ENCODE measurements at places on chromosomes 3 and 15.

- DNase-seq, result no peak
Observed at GRCh38 chr15:41689834-41690233, 29.6 kb downstream of the MGA start.

GRCh38 chr3:126748701-126749546 is 44.9 kb downstream of the CHCHD6 start:
- DNase-seq, result no peak

GRCh38 chr3:30676424-30677346 is 70.3 kb downstream of the TGFBR2 start:
- DNase-seq, result no peak

GRCh38 chr3:102619361-102619760 is 184.5 kb downstream of the ZPLD1 start:
- no peak for DNase-seq

DNA sequence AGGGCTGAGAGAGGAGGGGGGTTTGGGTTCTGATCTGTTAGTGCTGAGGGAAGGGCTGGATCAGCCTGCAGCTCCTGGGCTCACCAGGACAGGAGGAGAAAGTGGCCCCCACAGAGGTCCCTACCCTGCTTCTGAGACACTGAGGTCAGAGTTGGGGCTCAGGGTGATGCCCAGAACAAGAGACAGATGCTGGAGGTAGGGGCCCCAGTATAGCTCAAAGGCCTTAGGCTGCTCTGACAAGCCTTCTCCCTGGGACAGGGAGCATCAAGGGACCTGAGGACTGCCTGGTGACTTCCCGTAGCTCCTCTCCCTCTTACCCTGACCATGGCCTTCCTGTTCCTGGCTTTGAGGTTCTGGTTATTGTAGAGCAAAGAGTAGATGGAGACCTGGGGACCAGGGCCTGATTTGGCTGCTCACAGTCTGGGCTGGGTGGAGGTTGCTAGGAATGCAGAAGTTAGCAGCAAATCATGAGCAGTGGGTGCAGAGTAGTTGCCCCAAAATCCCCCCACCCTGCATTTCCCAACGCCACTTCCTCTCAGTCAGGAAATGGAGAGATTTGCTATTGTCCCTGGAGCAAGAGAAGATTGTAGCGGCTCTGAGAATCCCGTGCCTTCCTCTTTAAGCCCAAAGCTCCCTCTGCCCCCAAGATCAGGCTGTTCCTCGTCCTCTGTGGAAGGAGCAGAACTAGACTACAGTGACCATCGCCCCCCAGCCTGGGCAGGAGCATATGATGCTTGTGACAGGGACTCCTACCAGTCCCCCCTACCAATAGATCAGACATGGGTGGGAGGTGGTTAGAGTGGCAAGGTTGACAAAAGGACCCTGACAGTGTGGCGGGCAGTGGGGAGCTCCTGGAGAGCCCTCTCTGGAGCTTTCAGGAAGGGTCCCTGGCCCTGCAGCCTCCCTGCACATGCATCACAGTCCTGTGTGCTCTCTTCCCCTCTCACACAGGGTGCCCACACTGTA is 47.4 kb upstream of the SEC22A start:
- DNase-seq, result no peak

DNA sequence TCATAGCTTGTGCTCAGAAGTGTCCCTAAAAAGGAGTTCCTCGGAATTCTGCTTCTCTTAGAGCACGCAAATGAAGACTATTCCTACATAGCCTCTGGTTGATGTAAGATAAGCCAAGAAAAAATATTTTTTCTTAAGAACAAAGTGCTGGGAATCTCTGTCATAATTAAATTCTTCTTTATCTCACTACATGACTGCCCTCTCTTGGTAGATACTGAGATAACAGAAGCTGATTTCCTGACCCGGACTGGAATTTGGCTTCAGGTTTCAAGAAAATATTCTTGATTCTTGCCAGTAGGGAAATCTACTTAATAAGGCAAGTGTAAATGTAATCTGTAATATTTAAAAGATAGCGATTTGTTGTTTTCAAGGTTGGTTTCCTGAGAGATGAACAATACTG is 31.3 kb upstream of the SETMAR start:
- DNase-seq, result peak; percentile 40

- DNase-seq, result no peak
Observed at GRCh38 chr3:47950453-47951169, 65.6 kb downstream of the MAP4 start.

DNA sequence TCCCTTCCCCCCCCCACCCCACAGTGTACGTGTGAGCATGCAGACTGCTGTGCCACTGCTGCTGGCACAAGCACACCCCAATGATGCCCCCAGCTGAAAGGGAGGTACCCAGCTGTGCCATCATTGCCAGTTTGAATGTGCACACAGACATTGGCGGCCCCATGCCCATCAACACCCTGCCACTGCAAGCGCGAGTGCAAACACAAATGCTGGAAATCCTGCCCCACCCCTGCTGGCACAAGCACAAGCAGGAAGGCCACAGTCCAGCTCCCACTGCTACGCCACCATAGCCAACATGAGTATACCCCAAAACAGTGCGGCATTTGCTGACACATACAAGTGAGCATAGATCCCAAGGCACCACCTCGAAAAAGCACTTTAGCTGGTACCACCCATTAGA is 222.9 kb downstream of the SCAPER start:
- no peak for DNase-seq

DNA sequence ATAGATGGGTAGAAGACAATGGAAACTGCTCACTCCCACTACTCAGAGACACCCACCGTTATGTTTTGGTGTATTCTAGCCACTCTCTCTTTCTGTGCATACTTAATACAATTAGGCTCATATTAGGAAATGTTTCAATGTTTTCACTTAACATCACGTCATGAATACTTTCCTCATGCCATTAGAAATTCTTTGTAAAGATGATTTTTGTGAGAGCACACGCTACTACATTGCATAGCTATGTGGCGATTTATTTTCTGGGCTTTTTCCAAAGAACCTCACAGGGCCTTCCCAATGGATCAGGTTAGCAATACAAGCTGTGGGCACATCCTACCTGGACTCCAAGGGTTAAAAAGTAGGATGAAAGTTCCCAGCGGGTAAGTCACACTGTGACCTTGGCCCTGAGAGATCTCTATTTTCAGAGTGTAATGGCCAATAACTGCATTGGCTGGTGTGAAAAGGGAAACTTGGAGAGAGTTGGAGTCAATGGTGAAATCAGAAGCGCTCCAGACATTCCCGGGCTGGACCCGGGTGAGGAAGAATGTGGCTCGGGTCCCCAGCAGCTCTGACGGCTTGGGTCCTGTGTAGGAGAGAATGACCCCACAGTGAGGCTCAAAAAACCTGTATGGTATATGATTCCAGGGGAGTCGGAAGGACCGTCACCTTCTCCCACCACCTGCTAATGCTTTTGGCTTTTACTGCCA is 25.8 kb upstream of the TGM5 start:
- no peak for DNase-seq

DNA sequence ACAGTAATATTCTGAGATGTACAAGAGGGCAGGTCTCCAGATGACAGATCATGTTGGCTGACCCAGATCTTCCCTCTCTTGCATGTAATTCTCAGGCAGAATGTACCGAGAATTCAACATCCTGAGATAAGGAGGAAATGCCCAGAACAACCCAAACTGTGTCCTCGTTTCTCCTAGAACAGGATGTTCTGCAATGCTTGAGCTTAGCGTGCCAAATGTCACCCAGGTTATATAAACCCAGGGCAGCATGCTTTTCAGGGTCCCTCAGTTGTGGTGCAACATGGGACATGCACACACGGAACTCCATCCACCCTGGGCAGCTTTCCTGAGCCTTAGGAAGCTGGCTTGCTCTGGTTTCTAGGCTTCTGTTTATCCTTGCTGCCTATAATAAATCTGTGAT is 102.1 kb upstream of the CMC1 start:
- no peak for DNase-seq

- DNase-seq, result no peak
Observed at GRCh38 chr15:78651930-78652615, 11.1 kb upstream of the CHRNB4 start.

GRCh38 chr3:42786212-42786611 is 13.2 kb upstream of the CCDC13 start:
- DNase-seq, result no peak

- no peak for DNase-seq
Observed at GRCh38 chr3:72334681-72335457, 513.4 kb downstream of the SHQ1 start.

GRCh38 chr3:51869304-51869703 is 6.1 kb downstream of the IQCF5 start:
- no peak for DNase-seq

GRCh38 chr3:30048431-30048830 is 558.0 kb upstream of the TGFBR2 start:
- DNase-seq, result no peak

GRCh38 chr3:41933154-41933676 is 28.7 kb downstream of the ULK4 start:
- DNase-seq, result no peak

DNA sequence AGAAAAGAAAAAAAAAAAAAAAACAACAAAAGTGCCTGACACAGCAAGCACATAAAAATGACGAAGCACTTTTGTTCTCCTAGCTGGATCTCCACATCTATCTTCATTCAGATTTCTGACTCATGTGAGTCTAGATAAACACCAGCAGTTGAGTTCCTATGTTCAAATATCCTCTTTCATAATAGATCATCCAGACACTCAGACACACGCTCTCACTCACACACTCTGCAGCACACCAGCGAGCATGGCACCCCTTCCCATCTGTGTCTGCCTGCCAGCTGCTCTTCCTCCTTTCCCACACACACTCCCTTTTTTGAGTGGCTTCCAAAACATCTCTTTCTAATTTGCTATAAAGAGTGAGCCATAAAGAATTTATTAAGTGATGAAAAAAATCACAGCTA is 19.8 kb upstream of the CELF6 start:
- DNase-seq, result no peak

- peak; percentile 11 for DNase-seq
Observed at GRCh38 chr15:51726302-51727073, 11.0 kb downstream of the LYSMD2 start.

GRCh38 chr3:8658306-8659212 is 14.0 kb upstream of the SSUH2 start:
- peak; percentile 99 for DNase-seq

GRCh38 chr3:122996038-122996580 is 31.5 kb downstream of the SEMA5B start:
- no peak for DNase-seq

- no peak for DNase-seq
Observed at GRCh38 chr15:91965501-91966193, 112.1 kb downstream of the SLCO3A1 start.

DNA sequence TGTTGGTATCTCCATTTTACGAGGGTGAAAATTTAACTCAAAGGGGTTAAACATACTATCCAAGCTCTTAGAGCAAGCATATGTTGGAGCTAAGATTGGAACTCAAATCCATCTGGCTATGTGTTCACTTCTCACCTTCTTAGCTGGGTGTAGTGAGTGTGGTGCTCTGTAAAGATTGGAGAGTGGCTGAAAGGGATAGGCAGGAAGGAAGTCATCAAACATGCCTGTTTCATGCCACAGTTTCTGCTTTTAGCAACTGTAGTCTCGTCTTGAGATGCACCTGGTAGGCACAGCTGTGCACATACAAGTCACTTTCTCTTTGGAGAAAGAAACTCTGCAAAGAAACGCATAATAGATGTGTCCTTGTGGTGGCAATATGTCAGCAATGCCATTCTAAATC is 189.1 kb upstream of the MDFIC2 start:
- DNase-seq, result peak; percentile 77

- DNase-seq, result peak; percentile 15
Observed at GRCh38 chr3:188578576-188579363, 424.8 kb downstream of the LPP start.

- DNase-seq, result no peak
Observed at GRCh38 chr3:195236076-195236798, 34.7 kb downstream of the XXYLT1 start.

GRCh38 chr3:71447803-71448202 is 135.7 kb downstream of the FOXP1 start:
- DNase-seq, result no peak

DNA sequence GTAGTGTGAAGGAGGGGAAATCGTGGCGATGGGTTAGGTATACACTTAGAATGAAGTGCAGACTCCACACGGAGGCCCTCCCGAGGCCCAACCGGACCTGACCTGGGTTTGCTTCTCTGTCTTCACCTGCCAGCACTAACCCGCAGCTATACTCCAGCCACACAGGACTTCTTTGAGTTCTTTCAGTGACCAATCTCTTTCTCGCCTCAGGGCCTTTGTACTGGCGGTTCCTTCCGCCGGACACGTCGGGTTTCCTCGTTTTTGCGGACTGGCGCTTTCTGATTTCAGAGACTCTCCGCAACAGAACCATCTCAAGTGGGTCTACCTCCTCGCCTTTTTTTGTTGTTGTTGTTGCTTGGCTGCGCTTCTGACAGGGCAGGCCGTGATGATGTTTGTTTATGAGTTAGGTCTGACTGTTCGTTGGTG is at the start of gene NEIL1:
Gene NEIL1 (plus strand): TSS at position 244 of the 426 bp plus-strand sequence. CDS start 1,867 bp downstream, outside the sequence.
- DNase-seq, result peak; percentile 96

DNA sequence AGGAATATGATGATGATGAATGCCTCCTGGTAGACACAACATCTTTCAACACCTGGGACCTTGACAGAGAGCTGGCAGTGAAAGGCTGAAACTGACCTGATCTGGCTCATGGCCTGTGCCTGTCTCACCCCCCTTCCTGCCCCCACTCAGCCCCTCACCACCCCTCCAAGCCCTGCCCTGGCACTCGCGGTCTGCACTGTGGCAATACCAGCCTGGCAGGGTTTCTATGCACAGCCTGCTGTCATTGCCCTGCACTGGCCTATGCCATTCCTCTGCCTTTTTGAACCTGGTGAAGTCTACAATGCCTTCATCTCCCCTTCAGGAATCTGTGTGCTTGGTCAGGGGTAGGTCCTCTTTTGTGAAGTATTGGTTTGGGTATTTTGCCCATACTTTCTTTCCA is 56.5 kb downstream of the ACAD9 start:
- DNase-seq, result no peak

- DNase-seq, result no peak
Observed at GRCh38 chr15:75185271-75186029, 16.2 kb upstream of the C15orf39 start.

- DNase-seq, result no peak
Observed at GRCh38 chr3:152120601-152121269, 148.0 kb upstream of the MBNL1 start.

- DNase-seq, result no peak
Observed at GRCh38 chr3:8854656-8855055, 85.2 kb upstream of the OXTR start.

DNA sequence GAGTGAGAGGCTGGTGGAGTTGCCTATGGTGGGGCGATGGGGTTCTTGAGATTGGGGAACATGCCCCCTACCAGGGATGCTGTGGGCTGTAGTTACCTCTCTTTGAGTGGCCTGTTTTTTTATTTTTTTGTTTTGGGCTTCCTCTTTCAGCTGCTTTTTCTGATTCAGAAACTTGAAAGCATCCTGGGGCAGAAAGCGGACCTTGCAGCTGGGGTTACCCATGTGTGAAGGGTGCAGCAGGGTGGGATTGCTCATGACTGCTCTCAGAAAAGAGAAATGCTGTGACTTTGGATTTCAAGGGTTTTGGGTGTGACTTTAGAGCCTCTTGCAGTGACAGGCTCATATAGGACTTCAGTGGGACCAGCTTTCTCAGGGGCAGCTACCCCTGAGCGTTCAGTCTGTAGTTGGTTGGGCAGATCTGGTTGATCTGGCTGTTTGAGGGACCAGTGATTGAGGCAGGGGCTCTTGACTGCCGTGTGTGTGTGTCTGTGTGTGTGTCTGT is 1.8 kb downstream of the LIMD1 start:
- peak; percentile 96 for DNase-seq
